ENCODE measurements at places on chromosomes 4 and X.

- DNase-seq, result peak; percentile 32
These were observed 49.2 kb downstream of the ENPP6 start for GRCh38 chr4:184168406-184169019.

- DNase-seq, result no peak
These were observed 49.6 kb downstream of the MAGEB16 start for GRCh38 chrX:35847736-35848135.

DNA sequence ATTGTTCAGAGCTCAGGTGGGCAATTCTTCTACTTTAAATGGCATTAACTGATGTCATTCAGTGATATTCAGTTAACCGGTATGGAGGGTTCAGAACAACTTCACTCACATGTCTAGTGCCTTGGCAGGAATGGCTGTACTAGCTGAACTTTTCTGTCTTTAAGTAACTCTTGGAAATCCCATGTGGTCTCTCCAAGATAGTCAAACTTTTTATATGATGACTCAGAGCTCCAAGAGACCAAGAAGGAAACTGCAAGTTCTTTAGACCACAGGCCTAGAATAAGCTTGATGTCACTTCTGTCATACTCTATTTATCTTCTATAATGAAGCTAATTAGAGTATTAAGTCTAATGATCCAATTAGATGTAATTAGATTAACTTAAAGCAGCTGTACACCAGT is 24.9 kb downstream of the LHFPL1 start:
- DNase-seq, result no peak

DNA sequence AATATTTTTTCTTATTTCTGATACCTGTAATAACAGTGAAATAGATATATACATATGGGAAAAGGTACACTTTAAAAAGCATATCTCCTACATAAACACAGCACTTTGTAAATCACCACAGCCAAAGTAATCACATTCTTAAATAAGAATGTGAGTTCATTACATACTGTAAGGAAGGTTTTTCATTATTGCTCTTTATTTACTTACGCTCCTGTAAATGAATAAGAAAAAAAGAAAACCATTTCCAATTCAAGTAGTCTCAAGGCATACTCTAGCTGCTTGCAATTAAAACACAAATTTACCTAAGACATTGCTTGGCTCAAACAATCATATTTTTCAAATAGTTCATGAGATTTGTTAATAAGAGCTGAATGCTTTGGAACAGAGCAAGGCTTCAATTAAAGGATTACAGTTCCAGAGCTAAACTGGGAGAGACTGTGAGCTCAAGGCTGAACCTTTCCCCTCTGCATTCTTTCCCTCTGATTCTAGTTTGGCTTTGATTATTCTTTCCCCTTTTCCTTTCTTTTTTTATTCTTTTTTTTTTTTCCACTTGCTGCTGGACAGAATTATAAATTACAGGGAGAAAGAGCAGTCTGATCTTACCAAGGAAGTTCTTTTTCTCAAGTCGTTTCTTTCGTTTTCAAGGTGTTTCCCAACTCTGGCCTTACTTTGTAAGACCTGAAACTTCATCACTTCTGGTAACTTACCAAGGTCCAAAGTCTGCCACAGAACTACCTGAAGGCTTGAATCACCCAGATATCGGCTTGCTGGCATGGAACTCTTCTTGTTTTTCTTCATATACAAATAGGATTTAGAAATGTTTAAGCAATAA is 278.3 kb downstream of the INPP4B start:
- DNase-seq, result no peak

DNA sequence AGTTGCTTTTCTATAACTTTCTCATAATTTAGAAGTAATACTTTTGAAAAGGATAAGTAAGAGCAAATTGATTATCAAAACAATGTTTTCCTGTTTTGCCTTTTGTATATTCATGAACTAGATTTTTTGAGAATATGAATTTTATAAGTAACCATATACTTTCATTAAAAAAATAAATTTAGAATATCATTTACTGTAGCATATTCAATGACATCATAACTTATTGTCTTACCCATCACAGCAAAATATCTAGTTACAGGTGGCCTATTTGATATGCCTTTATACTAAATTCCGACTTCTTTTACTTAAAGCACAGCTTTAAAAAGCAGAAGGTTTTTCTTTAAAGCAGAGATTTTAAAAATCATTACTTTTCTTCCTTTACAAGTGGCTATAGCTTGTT is 20.1 kb downstream of the BLTP1 start:
- DNase-seq, result no peak

GRCh38 chr4:118265312-118266144 is 87.3 kb downstream of the PRSS12 start:
- no peak for DNase-seq

DNA sequence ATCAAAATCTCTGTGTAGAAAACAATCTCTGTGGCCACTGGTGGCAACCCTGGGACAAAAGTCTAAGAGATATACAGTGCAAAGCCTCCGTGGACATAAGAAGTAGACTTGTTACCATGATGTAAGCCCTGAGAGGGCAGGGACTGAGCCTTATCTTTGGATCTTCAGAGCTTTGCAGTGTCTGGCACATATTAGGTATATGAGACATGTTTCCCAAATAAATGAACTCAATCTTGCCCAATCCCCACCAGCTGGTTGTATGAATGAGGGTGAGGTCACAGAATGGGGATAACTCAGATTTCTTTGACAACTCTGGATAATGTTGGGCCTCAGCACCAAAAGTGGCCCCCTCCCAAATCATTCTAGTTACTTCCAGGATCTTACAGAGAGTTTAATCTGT is 511.4 kb upstream of the DIPK2B start:
- DNase-seq, result no peak

GRCh38 chrX:112851806-112852205 is 11.2 kb upstream of the AMOT start:
- no peak for DNase-seq

DNA sequence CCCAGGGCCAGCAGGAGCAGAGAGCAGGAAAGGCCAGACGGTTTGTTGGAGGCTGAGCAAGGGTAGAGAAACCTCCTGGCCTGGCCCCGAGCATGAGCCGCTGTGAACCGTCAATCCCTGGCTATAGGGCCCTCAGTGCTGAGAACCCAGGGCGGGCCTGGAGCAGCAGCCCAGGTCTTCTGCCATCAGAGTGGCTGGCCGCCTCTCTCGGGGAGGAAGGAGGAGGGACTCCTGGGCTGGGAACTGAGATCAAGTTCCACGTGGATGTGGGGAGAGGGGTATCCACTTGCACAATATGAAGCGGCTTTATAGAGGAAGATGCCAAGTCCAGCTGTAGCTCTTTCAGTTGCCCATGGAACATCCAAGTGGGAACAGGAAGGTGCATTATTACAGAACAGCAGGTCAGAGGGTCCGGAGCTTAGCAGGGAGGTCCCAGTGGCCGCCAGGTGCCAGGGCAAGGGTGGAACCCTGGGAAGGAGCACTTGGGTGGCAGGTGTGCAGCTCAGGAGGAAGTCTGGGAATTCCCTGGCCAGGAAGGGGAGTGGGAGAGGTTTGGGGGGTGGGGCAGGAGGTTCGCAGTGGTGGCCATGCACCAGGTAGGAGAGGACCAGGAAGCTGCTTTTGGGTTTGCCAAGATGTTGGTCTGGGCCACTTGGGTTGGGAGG is 31.7 kb upstream of the CRMP1 start:
- DNase-seq, result no peak

GRCh38 chrX:120308959-120309872 is 2.0 kb downstream of the TMEM255A start:
- peak; percentile 54 for DNase-seq

DNA sequence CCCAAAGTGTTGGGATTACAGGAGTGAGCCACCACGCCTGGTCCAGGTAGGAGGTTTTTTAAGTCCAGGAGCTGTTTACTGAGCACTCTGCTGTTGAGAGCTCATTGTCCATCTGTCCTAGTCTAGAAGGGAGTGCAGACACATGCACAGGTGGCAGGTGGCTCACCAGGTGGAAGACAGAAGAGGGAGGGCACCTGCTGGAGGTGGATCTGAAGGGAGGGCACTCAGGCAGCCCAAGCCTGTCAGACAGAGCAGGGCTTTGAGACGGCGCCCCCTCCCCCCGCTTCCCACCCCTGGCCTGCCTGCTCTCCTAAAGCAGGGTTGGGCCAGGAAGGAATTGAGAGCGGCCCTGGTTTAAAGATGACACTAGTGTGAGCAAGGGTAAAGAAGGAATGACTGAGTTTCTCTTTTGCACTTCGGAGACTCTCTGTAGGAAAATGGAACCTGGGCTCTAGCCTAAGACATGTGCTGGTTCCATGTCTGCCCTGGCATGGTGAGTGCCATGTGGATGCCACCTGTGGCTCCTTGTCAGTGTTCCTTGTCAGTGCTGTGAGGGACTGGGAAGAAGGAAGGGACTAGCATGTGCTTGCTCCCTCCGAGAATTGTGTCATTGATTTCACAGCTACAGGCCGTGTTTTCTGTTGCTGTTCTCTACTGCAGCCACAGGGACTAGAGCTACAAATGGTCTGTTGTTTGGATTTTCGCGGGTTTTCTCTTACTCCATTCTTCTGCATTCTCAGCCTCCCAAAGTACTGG is 108.6 kb downstream of the TNIP2 start:
- DNase-seq, result no peak

DNA sequence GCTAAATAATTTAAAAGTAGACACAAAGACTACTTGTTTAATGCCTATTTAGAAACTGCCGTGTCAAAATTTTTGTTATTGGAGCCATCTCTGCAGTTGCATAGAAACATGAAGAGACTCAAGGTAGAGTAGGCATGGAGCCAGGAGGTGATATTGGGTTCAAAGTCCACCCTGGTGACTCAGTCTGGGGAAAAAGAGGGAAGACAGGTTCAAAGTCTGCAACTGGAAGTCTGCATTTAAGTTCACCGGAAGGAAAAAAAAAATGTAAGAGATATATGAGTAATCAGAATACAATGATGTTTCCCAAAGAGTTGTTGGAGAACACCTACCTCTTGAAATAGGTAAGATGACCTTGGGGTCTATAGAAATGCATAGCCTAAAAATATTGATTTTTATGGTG is 67.4 kb upstream of the QRFPR start:
- DNase-seq, result no peak

DNA sequence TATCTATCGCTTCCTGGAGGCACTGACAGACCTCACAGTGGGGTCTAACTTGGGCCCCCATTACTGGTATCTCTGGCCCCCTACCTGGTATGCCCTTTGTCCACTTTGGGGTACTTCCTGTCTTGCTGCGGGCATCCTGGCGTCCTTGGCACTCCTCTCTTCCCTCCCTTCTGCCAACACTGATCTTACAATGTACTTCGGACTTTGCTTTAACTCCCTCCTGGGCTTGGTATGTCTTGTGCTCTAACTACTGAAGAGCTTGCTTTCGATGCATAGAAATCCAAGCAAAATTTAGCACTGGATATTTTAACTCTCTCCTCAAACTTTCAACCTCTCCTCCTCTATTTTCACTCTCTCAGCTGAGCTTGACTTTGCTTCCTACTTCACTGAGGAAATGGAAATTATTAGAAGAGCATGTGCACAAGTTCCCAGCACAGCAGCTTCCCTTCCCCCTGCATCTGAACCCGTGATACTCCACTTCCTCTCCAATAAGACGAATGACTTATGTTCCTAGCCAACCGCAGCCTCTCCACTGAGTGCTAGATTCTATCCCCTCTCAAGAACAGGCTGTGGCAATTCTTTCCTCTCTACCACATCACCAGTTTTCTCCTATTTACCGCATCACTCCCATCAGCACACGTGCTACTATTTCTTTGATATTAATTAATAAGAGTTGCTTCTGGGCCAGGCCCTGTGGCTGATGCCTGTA is 52.9 kb downstream of the SUPT20HL2 start:
- no peak for DNase-seq

GRCh38 chr4:143285696-143286437 is 50.8 kb upstream of the GAB1 start:
- no peak for DNase-seq

- DNase-seq, result no peak
These were observed 137.9 kb upstream of the NALF2 start for GRCh38 chrX:69366183-69366582.

GRCh38 chr4:13329963-13330362 is 154.2 kb downstream of the RAB28 start:
- no peak for DNase-seq

DNA sequence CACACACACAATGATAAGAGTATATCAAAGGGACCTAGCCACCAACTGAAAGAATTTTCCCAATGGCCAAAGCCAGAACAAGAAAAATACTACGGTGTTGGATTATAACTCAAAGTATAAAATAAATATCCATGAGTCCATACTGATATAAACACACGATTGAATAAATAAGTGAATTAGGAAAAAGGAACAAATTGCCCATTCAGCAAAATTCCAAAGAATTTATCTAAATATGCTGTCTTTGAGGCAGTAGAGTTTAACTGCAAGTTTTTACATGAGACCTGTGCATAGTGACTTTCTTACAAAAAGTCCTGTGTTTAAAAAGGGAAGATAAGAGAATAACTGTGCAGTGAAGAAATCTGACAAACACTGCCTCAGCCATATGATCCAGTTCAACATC is 278.8 kb upstream of the PPARGC1A start:
- no peak for DNase-seq

GRCh38 chr4:88759895-88760290 is 62.3 kb upstream of the NAP1L5 start:
- DNase-seq, result no peak

DNA sequence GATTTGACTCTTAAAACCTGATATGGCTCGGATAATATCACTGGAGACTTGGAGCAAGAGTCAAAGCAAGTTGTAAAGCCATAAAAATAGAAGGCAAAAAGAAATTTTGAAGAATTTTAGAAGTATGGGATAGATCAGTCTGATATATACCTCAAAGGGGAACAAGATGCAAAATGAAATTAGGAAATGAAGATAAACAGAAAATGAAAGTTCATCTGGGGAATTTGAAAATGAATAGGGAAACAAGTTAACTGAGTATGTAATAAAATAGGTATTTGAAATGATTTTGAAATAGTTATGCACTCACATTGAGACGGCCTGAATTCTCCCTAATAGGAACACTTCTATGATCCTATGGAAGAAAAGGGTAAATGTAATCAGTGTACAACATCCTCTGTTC is 5.7 kb downstream of the CYP2U1 start:
- DNase-seq, result no peak

GRCh38 chrX:47191806-47192401 is 1.7 kb upstream of the UBA1 start:
- no peak for DNase-seq

- DNase-seq, result no peak
These were observed 11.7 kb downstream of the GPM6B start for GRCh38 chrX:13805241-13805640.

DNA sequence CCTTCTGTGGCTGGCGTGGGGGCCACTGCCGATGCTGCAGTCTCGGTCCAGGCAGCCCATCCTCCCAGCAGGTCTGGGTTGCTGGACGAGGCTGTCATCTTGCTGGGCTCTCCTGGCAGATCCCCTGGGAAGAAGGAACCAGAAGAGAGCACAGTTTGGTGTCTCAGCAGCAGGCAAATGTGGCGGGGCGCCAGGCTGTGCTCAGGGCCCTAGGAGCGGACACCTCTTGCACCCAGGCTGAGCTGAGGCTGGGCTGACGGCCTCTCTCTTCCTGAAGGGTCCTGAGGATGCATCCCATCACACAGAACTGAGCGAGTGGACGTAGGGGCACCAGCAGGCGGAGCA is 39.2 kb upstream of the CPLX1 start:
- DNase-seq, result no peak
